ENCODE measurements at places on chromosomes 5 and 9.

DNA sequence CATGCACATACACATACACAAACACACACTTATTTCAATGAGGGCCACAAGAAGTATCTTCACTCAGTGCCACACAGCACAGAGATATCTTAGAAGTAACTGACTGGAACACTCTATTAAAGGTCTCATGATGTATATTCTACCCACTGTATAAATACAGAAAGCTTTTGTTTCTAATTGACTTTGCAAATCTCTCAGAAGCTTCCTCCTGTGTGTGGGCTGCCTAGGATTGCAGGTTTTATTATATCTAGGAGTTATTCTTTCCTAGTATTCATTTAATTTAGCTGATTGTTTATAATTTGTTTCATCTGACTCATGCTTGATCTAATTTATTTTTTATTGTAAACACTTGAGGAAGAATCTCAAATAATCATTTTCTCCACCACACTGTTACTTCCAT, 262.4 kb upstream of the ACTBL2 start:
- DNase-seq: no peak

GRCh38 chr5:94276048-94276447, 342.4 kb downstream of the KIAA0825 start:
- no peak for DNase-seq

DNA sequence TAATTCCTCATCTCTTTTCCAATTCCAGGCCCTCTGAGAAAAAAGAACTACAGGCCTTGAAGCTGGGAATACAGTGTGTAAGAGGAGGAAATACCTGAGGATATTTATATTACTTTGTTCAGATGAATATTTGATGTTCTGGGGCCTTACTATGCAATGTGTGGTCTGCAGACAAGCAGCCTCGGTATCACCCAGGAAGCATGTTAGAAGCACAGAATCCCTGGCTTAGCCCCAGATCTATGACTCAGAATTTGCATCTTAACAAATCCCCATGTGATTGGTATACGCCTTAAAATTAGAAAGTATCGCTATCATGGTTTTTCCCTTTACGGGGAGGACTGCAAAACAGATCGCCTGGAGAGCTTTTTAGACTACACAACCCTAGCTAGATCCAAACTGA, 121.0 kb downstream of the JAKMIP2 start:
- no peak for DNase-seq

GRCh38 chr5:117657541-117657940, 1082.9 kb upstream of the SEMA6A start:
- DNase-seq: no peak

- DNase-seq: no peak
Observed at GRCh38 chr5:31639481-31640411, 815 bp downstream of the PDZD2 start.

DNA sequence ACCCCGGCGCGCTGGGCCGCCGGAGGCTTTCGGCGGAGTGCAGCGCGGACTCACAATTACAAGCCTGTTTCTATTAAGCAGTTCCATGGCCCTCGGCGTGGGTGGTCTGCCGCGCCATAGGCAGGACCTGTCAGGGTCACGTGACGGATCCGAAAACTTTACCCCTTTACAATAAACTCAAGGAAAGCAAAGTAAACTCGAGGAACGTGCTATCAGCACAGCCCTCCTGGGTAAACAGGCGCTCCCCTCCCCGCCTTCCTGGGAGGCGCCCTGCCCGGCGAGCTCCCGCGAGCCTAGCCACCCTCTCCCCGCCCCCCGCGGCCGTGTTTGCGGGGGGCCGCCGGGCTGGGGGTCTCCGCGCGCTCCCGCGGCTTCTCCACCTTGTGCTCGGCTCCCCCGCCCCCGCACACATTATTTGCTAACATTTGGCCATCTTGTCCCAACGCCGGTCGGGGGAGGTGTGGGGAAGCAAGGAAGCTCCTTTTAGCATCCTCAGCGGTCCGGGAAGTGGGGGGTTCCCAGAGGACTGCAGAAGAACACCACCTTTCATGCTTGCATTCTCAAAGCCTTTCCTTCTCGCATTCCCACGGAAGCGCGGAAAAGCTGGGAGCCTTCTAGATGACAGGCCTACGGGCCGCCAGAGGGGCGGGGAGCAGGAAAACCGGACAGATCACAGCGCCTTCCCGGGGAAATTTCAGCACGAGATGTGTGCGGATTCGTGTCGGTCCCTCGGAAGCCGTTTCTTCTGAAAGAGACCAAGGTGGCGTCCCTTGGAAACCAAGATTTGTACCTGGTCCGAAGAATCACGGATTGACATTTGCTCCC, at the start of gene PTCH1:
PTCH1 (minus strand) TSS at position 238 of the 825 bp plus-strand sequence.
- no peak for DNase-seq

GRCh38 chr9:95003689-95004410, 277.4 kb downstream of the AOPEP start:
- DNase-seq: peak; percentile 38

DNA sequence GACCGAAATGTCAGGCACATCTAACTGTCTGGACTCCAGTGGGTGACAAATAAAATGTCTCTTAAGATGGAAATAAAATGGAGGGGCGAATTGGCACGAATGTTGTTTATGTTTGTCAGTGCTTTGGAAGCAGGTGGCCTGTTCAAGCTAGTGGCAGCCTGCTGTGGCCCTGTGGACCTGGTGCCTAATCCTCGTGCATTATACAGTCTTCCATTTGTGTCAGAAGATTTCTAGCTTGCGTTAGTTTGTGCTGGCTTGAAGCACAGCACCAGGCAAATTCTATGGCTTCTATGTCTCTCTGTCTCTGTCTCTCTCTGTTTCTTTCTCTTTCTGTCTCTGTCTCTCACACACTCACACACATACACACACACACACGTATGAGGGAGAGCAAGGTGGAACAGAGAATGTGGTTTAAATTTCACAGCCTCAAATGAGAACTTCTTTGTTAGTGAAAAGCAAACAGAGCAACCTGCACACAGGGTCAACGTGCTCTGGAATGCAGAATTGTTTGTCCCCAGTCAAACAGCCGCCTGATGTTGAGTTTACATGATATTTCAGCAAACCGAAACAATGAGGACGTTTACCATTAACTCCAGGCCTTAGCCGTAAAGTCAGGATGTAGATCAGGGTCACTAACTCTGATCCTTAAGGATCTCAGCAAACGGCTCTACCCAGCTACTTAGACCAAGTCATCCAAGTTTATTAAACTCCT, 39.0 kb upstream of the CD180 start:
- DNase-seq: no peak

- DNase-seq: peak; percentile 44
Observed at GRCh38 chr5:103808464-103809106, 246.0 kb upstream of the NUDT12 start.
